ENCODE measurements at places on chromosomes 4 and X.
A peak's percentile ranks its signal among the peaks of the same experiment; 100 is the strongest.

- H3K36me3 ChIP-seq, result no peaks in the 10 kb centered on the region
- H3K4me3 ChIP-seq, result no peak overlapping the region
- ATAC-seq, result no peak
- no peaks in the 10 kb centered on the region for H3K4me1 ChIP-seq
- no peak overlapping the region for H3K27ac ChIP-seq
Measured at GRCh38 chr4:103934178-103934789, 214.5 kb upstream of the TACR3 start.

DNA sequence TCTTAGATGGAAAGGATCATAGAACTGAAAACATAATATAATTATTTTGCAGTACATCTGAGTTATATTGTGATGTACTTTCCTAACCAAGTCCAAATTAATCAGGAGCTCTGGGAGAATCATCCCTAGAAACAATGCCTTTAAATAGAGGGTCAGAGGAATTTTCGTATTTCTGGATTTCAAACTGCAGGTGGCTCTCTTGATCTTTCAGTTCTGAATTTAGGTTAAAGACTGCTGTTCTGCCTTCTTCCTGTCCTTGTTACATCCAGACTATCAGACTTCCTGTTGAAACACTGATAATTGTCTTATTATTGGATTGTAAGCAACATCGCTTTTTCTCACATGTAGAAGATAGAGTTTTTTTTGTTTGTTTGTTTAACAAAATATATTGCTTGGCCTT, 142.7 kb downstream of the RPA4 start:
- no peaks in the 10 kb centered on the region for H3K27me3 ChIP-seq
- no peak overlapping the region for H3K27ac ChIP-seq
- H3K4me3 ChIP-seq, result no peak overlapping the region
- H3K4me1 ChIP-seq, result peaks cover 9% of the 10 kb centered on the region
- no peak for ATAC-seq
- H3K36me3 ChIP-seq, result no peaks in the 10 kb centered on the region

DNA sequence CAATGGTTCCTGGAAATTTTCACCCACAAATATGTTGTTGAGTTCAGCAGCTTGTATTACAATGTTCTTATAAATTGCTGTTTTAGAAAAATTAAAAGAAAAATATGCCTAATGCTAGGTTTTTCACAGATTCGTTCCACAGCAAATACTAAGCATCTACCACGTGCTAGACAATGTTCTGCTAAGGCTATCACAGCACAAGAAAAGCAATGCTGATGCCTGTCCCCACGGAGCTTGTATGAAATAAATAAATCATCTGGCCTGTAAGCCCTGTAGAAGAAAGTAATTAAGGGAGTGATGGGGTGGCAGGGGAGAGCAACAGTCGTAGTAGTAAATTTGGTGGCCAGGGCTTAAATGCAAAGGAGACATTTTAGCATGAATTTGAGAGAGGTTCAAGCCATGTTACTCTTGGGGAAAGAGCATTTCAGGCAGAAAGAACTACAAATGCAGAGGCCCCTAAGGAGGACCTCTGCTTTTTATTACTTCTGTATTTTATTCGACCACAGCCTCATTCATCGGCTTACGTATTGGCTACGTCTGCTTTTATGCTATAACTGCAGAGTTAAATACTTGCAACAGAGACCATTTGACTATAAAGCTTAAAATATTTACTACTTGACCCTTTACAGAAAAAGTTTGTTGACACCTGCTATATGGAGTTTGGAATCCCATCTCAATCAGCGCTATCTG, 36.3 kb downstream of the ARAP2 start:
- H3K4me1 ChIP-seq, result peaks cover 15% of the 10 kb centered on the region
- peak overlapping the region; percentile 76 for H3K27ac ChIP-seq
- ATAC-seq, result no peak
- H3K27me3 ChIP-seq, result no peaks in the 10 kb centered on the region
- peak overlapping the region; percentile 51 for H3K4me3 ChIP-seq

DNA sequence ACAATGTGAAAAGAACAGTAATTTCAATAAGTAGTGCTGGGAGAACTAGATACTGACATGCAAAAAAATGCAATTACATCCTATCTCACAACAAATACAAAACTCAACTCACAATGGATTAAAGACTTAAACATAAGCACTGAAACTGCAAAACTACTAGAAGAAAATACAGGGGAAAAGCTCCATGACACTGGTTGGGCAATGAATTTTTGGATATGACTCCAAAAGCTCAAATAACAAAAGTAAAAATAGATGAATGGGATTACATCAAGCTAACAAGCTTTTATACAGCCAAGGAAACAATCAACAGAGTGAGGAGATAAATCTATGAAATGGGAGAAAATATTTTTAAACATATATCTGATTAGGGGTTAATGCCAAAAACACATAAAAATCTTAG, 53.1 kb downstream of the ANKRD17 start:
- no peak overlapping the region for H3K27ac ChIP-seq
- H3K4me1 ChIP-seq, result peaks cover 32% of the 10 kb centered on the region
- no peak overlapping the region for H3K4me3 ChIP-seq
- H3K27me3 ChIP-seq, result no peaks in the 10 kb centered on the region

- no peak for ATAC-seq
- H3K4me3 ChIP-seq, result no peak overlapping the region
- H3K27ac ChIP-seq, result no peak overlapping the region
- H3K4me1 ChIP-seq, result no peaks in the 10 kb centered on the region
- H3K36me3 ChIP-seq, result no peaks in the 10 kb centered on the region
Measured at GRCh38 chr4:182862921-182863320, 54.3 kb downstream of the DCTD start.

DNA sequence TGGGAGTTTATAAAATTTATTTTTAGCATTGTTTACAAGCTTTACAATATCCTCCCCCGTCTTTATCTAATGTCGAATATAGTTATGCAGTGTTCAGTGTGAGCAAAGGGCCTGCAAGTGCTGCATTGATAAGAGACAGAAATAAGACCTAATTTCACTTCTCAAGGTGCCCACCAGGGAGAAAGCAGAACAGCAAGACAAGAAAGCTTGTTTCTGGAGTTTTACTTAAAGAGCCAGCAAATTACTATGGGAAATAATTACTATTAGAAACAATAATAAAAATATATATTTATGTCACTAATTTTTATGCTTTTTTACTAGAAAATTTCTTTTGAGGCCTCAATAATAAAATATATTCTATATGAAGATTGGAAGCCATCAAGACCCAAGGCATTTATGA, 2677.7 kb downstream of the ARAP2 start:
- H3K27me3 ChIP-seq, result no peaks in the 10 kb centered on the region
- H3K4me3 ChIP-seq, result no peak overlapping the region
- no peak overlapping the region for H3K27ac ChIP-seq
- no peak for ATAC-seq

DNA sequence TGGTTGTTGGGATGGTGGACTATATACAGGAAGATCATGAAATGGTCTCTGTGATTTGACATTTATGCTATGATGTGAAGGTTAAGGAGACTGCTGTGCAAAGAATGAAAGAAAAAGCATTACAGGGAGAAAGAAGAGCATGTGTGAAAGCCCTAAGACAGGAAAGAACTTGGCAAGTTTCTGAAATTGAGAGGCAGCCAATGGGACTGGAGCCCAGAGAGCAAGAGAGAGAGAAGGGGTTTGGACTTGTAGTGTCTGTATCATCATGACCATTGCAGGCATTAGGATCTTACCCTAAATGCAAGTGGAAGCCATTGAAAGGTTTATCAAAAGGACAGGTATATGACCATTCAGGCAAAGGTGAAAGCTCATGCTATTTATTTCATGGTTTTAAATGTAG, 147.1 kb downstream of the NAA11 start:
- H3K36me3 ChIP-seq, result no peaks in the 10 kb centered on the region
- no peak overlapping the region for H3K27ac ChIP-seq
- H3K27me3 ChIP-seq, result no peaks in the 10 kb centered on the region
- H3K4me1 ChIP-seq, result no peaks in the 10 kb centered on the region
- no peak for ATAC-seq
- H3K4me3 ChIP-seq, result no peak overlapping the region

GRCh38 chr4:73842696-73843095, 6.2 kb downstream of the CXCL6 start:
- ATAC-seq, result no peak
- no peaks in the 10 kb centered on the region for H3K36me3 ChIP-seq
- no peak overlapping the region for H3K4me3 ChIP-seq
- H3K27me3 ChIP-seq, result peaks cover 22% of the 10 kb centered on the region
- no peaks in the 10 kb centered on the region for H3K4me1 ChIP-seq

GRCh38 chrX:129230168-129230567, 293.1 kb downstream of the SMARCA1 start:
- no peaks in the 10 kb centered on the region for H3K36me3 ChIP-seq
- H3K27ac ChIP-seq, result no peak overlapping the region
- no peak for ATAC-seq
- H3K4me3 ChIP-seq, result no peak overlapping the region

DNA sequence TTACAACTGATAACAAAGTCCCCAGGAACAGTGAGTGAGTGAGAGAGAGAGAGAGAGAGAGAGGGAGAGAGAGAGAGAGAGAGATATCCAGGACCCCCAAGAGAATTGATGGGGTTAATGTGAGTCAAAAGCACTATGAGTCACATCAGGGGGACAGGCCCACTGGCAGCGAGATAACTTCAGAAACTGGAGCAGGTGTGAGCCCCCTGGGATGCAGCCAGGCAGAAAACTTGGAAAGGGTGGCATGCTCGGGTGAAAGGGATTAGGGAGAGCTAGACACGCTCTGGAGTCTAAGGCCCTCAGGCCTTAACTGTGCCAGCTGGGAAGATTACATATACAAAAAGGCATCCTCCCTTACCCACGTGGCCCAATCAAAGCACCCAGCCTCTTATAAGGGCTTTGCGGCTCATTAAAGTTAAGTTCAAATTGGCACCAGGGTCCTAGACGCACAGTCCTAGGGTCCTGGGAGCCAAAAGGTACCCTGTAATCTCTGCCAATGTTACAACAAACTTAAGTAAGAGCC, 841 bp downstream of the ACOT9 start:
- H3K4me1 ChIP-seq, result peaks cover 16% of the 10 kb centered on the region
- H3K27me3 ChIP-seq, result no peaks in the 10 kb centered on the region
- no peaks in the 10 kb centered on the region for H3K36me3 ChIP-seq
- peak overlapping the region; percentile 90 for H3K27ac ChIP-seq

DNA sequence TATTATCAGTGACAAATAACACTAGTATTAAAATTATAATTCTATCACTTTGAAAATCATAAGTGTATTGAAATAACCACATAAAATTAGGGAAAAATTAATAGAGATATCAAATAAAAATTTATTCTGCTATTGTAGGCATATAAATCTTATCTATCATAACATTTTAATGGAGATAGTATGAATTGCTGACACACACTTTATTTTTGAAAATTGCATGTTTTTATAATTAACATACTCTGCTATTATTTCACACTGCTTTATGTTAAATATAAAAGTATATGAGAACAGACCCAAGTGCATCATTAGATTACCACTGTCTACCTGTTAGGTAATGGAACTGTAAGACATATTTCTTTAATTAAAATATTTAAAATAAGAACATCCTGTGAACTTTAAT, 2150.2 kb downstream of the ARAP2 start:
- no peaks in the 10 kb centered on the region for H3K4me1 ChIP-seq
- H3K27me3 ChIP-seq, result no peaks in the 10 kb centered on the region
- no peak overlapping the region for H3K4me3 ChIP-seq
- H3K36me3 ChIP-seq, result no peaks in the 10 kb centered on the region
- H3K27ac ChIP-seq, result no peak overlapping the region

DNA sequence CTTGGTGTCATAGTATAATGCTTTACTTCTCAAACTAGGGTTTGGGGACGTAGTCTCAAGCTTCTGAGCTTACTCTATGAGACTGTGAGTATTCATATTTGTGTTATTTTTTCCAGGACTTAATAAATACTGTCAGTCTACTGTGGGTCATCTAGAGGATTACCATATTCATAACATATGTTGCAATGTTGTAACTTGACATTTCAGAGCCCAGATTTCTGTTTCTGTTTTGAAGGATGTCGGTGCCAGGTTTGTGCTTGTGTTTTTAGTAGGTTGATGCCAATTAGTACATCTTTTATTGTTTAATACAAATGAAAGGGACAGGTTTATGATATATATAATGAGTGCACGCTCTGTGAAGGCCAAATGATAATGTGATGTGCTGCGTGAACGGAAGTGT, 69.6 kb downstream of the SPANXN4 start:
- no peaks in the 10 kb centered on the region for H3K27me3 ChIP-seq
- H3K36me3 ChIP-seq, result no peaks in the 10 kb centered on the region
- H3K4me3 ChIP-seq, result no peak overlapping the region
- ATAC-seq, result no peak
- H3K27ac ChIP-seq, result no peak overlapping the region
- H3K4me1 ChIP-seq, result no peaks in the 10 kb centered on the region
